CD4-positive, alpha-beta T cell (primary cell): ENCODE measurements at places on chromosomes 3 and 15.

DNA sequence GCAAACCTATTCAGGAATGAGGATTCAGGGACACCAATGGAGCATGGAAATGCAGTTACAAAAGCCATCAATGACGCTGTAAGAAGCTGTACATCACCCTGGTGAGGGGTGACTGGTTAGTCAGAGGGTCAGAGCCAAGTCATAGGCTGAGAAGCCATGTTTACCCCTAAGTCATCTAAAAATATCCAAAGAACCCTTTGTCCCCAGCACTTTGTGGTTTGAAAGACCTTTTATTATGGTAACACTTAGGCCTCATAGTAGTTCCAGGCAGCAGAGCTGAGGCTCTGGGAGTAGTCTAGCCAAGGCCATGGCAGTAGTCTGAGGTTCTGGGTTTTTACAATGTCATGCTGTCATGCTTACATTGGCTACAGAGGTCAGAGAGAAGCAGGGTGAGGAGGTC is 131.2 kb downstream of the CTNNB1 start:
- DNase-seq: no peak

DNA sequence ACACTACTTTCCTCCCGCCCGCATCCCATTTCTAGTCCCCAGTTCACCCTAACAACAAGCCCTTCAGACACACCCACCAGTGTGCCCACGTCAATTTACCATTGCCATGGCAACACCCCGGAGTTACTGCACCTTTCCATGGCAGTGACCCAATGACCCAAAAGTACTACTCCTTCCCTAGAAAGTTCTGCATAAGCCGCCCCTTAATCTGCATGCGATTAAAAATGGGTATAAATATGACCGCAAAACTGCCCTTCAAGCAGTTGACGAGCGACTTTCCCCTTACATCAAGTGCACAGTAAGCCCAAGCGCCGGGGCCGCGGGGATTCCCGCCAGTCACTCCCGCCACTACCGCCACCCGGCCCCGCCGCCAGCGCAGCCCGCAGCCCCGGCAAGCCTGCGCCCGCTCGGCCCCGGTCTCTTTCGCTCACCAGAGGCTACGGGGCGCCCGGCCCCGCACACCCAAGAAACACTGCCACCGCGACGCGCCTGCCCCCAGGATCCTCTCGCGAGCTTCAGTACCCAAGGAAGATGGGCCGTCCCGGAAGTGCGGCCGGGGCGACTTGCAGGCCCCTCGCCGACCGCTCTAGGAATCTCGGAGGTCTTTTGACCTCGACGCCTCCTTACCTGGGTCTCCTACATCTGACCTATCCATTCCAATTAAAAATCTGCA is 27.2 kb upstream of the ZNF502 start:
- peak; percentile 31 for DNase-seq

GRCh38 chr3:139670196-139670595 is 7.6 kb downstream of the NMNAT3 start:
- no peak for DNase-seq

- DNase-seq: no peak
Observed at GRCh38 chr15:93451265-93451664, 362.3 kb upstream of the RGMA start.

DNA sequence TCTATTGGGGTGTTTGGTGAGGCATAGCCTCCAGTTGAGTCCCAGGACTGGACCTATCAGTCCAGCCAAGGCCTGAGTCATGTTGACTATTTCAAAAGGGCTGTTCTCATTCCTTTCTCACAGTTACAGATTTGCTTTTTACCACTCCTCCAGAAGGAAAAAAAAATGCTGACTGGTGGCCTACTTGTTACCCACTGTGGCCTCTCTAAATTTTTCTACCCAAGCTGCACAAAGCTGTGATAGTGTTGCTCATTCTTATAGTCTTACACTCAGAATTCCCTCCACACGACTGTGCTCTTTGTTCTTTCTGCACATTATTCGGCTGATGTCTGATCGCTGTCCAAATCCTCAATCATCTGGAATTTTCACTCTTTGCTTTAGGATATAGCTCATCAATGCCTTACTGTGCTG is 1142.2 kb downstream of the IGSF11 start:
- no peak for DNase-seq

GRCh38 chr3:38649500-38650247 is at the start of gene SCN5A:
SCN5A (minus strand) TSS chr3:38649687; CDS start chr3:38633307, 16,380 bp downstream.
- peak; percentile 37 for DNase-seq

DNA sequence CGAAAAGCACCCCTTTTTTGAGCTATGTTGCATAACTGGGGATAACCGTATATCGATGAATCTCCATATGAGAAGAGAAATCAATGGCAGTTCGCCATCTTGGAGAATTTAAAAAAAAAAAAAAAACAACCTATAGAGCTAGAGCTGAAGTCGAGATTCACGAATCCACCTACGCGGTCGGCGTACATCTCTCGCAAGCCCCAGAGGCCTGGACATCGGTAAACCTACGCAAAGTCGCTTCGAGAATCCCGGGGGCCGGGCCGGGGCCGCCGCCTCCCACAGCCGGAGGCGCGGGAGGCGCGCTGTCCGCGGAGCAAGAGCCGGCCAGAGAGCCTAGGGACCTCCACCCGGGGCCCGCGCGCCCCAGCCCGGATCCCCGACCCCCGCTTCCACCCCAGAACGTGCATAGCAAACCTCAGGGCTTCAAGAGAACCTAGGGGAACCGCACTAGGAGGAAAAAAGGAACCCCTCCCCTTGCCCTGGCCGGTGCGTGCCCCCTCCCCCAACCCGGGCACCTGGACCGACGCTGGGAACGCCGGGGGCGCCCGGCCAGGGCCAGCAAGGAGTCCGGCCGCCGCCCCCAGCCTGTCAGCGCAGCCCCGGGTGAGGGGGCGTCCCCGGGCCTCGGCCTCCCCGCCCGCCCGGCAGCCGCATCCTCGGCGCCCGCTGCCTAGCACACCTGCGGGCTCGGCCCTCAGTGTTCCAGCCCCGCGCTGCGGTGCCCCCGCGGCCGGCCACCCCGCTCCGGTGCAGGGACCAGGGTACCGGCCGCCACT is 567 bp downstream of the PFN2 start:
- peak; percentile 66 for DNase-seq

- DNase-seq: no peak
Observed at GRCh38 chr3:13873818-13874217, 6.1 kb downstream of the WNT7A start.

DNA sequence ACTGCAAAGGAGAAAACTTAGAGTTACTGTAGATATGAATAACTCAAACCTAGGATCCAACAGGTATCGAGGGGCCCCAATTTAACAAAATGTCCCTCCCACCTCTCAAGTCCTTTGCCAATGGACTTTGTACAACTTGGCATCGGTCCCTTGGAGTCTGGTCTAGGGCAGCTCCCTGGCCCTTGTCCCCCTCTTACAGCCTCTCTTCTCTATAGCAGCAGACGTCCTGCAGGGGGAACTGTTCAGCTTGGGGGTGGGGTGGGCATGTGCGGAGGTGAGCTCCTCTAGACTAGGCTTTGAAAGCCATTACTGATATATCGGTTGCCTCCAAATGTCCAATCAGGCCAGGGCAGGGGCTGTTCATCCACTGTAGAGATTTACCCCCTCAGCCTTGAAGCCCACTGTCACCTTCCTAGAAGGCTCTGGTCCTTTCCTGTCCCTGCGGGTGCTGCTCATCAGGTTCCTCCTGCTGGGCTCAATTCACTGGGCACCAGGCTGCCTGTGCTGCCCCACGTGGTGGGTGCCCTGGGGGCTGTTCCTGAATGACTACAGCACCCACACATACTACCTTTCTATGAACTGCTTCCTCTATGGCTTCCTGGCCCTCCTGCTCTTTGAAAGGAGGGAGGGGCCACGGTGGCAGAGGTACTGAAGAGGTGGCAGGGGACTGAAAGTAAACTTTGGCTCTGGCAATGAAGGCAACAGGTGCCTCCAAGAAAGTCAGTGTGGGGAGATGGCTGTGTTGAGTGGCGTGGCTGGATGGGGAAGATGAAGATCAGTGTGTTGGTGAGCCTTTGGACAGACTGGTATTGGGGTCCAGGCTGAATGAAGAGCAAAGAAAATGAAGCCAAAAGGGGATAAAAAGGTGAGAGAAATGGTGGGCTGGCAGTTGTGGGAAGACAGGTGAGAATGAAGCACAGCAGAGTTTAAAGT is 78.8 kb upstream of the MEX3B start:
- no peak for DNase-seq

DNA sequence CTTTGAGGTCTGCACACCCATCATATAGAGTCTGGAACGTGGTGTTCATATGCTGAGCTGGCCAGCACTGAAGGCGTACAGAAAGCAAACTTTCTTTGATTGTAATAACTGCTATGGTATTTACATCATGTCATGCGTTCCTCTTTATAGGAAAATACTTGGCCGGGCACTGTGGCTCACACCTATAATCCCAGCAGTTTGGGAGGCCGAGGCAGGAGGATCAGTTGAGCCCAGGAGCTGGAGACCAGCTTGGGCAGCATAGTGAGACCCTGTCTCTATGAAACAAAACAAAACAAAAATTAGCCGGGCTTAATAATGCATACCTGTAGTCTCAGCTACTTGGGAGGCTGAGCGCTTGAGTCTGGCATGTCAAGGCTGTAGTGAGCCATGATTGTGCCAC is 3.4 kb upstream of the SNX22 start:
- no peak for DNase-seq

DNA sequence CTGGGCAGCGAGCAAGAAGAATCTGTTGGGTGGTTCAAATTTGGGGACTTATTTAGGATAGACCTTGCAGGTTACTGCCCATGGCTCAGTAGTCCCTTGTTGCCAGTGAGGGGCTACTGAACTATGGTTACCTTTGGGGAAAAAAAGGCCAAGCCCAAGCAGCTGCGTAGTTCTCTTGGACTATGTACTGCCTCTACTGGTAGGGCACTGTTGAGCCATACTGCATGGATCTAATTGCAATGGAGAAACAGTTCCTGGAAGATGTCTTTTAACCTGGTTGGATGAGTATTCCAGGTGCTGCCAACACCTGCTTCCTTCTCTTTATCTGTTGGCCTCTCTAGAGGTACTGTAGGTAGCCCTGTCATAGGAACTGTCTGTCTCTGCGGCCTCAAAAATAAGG is 671.9 kb upstream of the CBLB start:
- no peak for DNase-seq

GRCh38 chr15:81182031-81182755 is 14.5 kb upstream of the IL16 start:
- DNase-seq: no peak

DNA sequence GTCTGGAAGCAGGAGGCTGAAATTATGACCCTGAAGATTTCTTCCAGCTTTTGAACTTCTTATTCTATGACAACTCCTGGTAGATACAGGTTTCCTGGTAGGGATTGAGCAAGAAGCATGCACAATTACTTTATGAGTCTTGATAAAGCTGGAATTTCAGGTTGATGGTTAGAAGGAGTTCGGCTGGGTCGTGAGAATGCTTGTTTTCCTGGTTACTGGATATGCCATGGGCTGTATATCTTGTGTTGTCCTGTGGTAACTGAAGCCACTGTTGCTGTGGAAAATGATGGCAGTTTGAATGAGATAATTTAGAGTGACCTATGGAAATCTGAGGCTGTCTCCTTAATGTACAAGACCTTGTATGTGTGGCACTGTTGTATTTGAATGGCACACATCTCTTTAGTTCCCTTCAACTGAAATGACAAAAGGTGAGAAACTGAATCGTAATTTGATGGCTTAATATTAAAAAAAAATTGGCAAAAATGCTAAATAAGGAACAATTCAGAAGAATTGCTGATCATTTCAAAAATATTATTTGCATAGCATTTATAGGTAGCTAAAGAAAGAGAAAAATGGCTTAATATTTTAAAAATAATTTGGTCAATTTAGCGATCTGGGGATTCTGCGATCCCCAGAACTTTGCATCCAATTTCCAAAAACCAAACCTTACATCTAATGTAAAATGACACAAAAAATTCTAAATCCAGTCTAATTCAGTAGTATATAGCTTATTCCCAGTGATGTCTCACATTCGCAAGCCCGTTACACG is 1.1 kb upstream of the UBE2E1 start:
- DNase-seq: no peak

- DNase-seq: no peak
Observed at GRCh38 chr3:128372281-128372680, 94.4 kb downstream of the DNAJB8 start.

DNA sequence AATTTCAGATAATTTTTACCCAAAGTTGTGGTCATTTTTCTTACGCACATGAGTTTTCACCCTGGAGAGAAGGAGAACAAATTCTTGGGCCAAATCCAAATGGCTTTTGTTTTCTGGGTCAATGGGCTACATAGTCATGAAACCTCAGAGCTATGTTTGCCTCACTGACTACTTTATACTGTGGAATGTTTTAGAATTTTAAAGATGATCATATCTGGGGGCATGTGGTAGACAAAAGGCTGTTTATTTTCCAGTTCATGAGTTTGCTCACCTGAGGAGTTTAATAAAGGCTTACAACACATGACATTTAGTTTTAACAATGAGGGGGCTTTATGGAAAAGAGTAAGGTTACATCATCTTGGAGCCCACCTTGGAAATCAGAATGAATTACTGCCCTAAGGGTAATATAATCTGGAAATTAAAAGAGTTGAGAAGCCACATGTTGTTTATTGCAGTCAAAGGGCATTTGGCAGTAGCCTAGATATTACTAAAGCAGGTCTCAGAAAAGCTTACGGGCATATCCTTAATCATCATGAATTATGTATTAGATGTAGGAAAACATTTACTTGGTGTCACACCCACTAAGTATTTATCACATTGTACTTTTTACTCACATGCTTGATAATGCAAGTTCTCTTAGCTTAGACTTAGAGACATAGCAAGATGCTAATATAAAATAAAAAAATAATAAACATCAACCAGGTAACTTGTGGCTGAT is 466.1 kb downstream of the EDEM1 start:
- DNase-seq: no peak

GRCh38 chr3:187913617-187914033 is 168.4 kb upstream of the BCL6 start:
- DNase-seq: no peak

- DNase-seq: no peak
Observed at GRCh38 chr3:184491011-184491576, 70.5 kb upstream of the EPHB3 start.

DNA sequence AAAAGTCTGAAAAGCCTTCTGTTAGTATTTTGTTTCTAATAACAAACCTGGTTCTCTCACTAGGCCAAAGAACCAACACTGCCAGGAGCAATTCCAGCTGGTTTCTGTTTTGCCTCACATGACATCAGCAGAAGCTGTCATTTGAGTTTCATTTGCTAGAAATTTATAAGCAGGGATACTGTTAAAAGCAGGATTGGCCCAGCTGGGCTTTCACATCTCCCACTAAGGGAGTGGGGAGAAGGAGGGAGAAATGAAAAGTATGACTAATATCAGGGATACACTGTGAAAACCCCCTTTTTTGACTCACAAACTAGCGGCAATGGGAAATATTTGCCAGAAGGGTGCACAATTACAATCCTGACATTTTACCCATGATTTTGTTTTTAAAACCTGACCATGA is 5.3 kb downstream of the CCDC80 start:
- DNase-seq: no peak
